ENCODE measurements at places on chromosomes 16 and 17.

GRCh38 chr17:48711128-48711527 is 11.2 kb downstream of the PRAC1 start:
- DNase-seq, result no peak

DNA sequence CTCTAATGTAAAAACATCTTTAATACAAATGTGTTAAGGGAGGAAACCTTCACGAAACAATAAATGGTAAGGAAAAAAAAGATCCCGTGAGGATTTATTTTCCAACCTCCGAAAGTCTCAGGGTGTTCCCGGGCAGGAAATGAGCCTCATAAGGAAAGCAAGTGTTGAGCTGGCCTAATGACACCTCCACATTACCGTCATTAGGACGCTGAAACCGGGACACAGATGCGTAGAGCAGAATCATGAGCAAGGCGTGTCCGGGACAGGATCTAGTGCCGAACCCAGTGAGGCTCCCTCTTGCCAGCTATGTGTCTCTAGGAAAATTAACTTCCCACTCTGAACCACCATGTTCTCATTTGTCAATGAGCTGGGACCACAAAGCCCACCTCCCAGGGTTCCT is 22.7 kb upstream of the CYTH1 start:
- DNase-seq, result peak; percentile 62

DNA sequence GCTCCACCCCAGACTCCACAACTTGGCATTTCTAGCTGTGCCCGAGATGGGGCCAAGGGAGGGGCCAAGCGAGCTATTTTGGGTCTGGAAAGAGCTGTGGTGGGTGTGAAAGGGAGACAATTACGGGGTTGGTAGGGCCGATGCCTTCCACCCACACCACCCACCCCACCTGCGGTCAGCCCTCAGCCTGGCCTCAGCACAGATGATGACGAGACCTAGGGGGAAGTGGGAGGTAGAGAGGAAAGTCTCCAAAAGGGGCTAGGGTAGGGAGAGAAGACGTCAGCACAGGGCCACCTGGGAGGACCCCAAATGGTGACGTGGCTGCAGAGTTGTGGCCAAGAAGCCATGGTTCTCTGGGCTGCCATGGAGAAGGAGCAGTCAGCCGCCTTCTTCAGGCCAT is 83.1 kb downstream of the SDK2 start:
- DNase-seq, result no peak

DNA sequence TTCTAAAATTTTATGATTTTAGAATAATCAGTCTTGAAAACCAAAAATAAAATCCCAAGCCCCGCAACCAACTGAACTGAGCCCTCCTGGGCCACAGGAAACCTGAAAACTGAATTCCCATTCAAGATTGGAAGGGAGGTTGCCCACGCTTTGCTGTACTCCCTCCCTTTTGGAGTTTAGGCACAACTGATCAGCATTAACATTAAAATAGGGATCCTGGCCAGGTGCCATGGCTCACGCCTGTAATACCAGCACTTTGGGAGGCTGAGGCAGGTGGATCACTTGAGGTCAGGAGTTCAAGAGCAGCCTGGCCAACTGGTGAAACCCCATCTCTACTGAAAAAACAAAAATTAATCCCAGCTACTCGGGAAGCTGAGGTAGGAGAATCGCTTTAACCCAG is 52.7 kb upstream of the NETO2 start:
- no peak for DNase-seq

DNA sequence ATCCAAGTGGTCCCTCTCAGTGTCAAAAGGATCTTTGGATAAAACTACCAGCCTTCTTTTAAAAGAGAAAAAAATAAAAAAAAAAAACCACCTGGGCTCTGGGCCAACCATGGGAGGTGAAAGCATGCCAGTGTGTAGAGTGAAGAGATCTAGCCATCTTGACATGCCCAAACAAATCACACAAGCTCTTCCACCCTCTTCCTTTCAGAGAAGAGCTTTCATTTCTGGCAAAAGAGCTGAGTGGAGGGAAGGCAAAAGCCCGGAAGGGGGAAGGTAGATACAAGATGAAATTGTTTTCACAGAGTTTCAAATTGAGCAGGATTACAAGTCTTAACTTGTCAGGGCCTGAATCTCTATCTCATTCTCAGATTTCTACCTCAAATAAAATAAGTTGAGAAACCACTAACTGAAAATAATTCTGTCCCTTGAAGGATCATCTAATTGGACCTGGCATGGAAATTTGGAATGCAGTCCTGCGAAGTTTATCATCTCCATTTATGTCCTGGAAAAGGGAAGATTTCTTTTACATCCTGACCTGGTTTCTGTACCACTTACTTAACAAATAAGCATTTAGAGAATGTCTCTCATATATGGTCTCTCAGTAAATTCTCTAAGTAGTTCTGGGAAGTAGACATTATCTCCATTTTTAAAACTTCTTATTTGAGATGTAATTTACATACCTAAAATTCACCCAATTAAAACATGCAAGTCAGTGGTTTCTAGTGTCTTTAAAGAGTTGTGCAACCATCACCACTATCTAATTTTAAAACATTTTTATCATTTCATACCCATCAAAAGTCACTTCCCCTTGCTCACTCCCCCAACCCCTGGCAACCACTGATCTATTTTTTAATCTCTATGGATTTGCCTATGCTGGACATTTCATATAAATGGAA is 93.7 kb downstream of the TANGO6 start:
- DNase-seq, result no peak

GRCh38 chr16:14125708-14126107 is 54.6 kb downstream of the MRTFB start:
- DNase-seq, result no peak

DNA sequence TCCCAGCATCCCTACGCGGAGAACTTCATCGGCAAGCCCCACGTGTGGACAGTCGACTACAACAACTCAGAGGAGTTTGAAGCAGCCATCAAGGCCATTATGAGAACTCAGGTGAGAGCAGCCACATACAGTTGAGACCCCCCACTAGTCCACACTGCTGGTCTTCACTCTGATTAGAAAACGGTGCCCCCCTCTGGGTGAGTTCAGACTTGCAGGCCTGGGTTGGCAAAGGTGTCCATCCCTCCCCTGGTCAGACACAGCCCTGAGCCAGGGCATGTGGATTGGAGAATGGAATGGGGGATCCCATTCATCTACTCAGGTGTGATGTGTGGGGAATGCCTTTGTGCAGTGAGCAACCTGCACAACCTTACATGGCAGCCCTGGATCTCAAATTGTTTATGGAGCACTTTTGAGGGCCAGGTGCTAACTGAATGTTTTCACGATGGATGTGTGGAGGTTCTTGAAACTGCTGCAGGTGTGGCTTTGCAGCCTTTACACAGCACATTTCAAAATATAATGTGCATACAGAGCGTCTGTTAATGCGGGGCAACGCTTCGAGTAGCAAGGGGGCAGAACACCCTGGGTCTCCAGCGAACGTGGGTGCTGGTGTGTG is 72.6 kb downstream of the MGAT5B start:
- peak; percentile 25 for DNase-seq

DNA sequence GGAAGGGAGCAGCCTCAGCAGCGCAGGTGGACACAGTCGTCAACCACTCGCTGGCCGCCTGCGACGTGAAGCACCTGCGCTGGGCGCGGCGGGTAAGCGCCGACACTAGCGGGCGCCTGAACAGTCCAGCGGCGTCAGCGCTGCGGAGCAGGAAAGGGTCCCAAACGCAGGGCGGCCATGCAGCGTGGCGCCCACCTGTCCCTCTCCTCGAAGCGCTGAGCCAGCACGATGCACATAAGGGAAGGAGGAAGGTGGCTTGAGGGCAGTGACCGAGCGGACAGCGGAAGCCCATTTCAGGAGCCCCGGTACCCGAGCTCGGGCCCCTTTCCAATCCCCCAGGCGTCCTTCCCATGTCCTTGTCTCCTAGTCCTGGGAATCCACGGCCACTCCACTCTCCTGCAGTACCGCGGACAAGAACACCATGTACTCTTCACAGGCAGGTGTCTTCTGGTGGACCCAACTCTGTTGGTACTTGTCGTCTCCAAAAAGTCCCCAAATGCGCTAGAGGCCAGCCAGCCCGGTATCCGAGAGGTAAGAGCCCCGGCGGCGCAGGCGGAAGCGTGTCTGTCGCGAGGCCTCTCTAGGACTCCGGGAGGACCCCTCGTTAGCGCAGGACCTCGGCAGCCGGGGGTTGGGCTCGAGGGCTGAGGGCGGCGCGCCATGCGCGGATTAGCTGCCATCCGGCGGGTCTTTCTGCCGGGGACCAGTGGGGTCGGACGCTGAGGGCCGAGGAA is 14.4 kb downstream of the ZNF232 start:
- peak; percentile 52 for DNase-seq

DNA sequence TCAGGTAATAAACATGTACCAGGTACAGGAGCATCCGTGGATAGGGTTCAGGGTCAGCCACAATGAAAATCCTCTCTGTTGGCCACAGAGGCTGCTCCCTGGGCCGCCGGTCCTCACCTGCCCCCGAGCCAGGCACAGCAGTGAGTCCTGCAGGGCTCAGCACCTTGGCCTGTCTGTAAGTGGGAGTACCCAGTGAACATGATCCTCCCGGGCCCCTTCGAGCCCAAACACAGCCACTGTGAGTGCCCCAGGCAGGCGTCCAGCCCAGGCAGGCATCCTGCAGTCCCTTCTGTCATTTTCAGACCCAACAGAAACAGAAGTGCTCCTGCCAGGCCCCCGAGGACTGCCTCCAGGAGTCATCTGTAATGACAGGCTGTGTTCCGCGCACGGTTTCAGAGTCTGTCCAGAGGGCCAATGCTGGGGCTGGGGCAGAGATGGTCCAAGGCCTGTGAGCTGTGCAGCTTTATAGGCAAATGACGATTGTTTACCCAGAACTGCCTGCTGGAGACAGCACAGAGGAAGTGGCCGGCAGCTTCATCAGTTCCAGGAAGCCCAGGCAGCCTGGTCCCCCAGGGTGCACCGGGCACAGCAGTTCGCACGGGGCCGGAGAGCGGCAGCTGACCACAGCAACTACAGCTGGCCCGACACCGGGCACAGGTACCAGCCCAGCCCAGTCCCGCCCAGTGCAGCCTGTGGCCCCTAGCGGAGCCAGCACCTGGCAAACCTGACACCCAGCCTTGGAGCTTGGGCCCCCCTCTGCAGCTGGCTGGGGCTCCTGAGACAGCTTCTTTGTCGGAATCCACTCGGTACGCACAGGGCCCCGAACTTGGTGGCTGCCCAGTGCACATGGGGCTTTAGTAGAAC is 13.2 kb downstream of the SLC7A5 start:
- no peak for DNase-seq

DNA sequence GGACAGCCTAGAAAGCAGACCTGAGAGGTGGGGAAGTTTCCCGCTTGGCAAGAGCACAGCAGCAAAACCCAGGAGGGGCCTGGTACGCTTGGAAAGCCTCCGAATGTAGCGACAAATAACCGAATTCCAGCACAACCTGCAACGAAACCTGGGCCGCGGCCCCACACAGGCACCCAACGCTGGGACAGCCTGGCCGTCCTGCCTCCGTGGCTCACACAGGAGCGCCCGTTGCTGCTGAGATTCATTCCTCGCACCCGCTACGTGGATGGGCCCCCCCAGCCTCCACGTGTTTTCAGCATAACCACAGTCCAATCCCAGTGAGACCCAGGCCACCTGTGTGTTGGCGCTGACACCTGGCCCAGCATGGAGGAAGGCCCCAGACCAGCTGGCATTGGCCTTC is 42.9 kb downstream of the LMF1 start:
- no peak for DNase-seq

GRCh38 chr17:66655861-66656260 is 179.1 kb upstream of the CACNG5 start:
- peak; percentile 75 for DNase-seq

GRCh38 chr16:77833921-77834634 is 45.7 kb downstream of the VAT1L start:
- no peak for DNase-seq

- no peak for DNase-seq
Measured at GRCh38 chr16:22815863-22816262, 1.9 kb downstream of the HS3ST2 start.
